ENCODE measurements at places on chromosomes 11 and 22.

GRCh38 chr11:15720460-15720859 is 605.7 kb downstream of the INSC start:
- DNase-seq: no peak

- DNase-seq: no peak
These were observed 3.3 kb upstream of the DGCR8 start for GRCh38 chr22:20076627-20077172.

DNA sequence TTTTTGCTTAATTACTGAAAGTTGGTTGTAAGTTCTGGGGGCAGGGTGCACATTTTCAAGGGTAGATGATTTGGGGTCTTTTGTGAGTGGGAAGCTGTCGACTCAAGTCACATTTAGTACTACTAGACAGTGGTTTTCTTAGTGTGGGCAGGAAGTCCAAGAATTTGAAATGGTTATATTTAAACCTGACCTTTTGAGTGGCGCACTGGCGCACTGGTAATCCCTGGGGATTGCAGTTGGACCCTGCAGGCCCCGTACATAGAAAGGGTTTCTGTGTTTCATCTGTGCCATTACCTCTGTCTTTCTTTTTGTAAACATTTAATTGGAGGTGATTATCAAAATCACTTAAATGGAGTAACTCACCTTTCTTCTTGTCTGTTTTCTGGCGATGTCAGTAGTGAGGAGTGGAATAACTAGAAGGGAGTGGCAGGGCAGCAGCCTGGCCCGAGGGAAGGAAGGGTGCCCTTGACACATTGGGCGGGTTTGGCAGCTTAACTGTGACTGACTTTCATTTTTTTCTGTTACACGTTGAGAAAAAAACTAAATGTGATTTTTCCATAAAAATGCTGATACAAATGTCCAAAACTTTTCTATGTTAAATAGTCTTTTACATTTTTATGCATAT is 101.8 kb upstream of the GAL start:
- DNase-seq: no peak

GRCh38 chr11:120835601-120836228 is 188.2 kb upstream of the TBCEL start:
- no peak for DNase-seq

DNA sequence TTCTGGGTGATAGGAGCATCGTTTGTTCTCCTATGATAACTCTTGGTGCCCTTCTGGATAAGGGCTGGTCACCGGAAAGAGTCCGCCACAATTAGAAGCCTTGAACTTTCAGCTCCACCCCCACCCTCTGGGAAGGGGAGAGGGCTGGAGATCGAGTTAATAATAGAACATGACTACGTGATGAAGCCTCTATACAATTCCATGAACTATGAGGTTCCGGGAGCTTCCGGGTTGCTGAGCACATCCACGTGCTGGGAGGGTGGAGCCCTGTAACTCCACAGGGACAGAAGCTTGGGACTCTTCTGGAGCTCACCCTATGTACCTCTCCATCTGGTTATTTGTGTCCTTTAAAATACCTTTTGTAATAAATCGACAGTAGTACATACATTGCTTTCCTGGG is 40.3 kb downstream of the ARHGAP42 start:
- peak; percentile 33 for DNase-seq

DNA sequence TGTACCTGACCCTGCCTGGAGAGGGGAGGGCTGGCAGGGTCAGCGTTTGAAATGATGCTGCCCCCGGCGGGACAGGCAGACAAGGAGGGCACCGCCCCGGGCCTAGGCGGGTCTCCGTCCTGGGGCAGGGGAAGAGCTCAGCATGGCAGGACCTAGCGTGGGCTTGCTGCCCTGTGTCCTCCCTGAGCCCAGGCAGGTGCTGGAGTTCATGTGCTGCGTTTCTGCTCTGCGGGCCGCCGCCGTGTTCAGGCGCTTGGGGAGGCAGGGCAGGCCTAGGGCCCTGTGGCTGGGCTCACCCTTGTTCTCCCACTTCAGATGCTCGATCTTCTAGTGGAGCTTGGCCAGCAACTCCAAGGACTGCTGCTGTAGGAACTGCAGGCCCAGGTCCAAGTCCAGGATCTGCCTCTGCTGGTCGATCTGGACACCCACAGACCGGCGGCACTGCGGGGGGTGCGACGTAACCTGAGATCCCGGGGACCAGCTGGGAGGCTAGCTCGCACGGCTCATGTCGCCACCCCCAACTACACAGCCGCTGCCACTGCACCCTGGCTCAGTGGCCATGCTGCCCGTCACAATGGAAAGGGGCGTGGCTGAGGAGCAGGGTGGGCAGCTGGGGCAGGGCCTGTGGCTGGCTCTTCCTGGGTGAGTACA is 84.4 kb downstream of the MED15 start:
- DNase-seq: no peak

GRCh38 chr11:109153836-109154235 is 268.2 kb upstream of the C11orf87 start:
- DNase-seq: no peak

DNA sequence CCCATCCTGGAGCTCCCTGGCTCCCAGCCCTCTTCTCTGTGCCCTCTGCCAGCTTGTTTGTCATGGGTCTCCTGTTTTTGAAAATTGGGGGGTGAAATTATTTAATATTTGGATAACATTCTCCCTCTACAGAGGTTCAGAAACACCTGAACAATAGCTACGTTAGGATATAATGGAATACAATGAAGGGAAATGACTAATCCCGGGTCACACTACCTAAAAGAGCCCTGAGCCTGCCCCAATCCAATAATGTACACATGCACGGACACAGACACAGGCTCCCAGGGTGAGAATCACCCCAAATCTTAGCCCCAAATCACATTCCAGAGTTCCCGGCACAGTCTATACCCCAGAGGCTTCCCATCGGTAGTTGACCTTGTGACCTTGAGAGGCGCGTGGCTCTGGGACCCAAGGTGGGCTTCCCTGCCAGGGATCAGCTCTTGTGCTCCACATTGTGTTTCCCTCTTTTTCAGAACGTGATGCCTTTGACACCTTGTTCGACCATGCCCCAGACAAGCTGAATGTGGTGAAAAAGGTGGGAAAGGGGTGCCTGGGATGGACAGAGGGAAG is 135.5 kb downstream of the PARVA start:
- no peak for DNase-seq

DNA sequence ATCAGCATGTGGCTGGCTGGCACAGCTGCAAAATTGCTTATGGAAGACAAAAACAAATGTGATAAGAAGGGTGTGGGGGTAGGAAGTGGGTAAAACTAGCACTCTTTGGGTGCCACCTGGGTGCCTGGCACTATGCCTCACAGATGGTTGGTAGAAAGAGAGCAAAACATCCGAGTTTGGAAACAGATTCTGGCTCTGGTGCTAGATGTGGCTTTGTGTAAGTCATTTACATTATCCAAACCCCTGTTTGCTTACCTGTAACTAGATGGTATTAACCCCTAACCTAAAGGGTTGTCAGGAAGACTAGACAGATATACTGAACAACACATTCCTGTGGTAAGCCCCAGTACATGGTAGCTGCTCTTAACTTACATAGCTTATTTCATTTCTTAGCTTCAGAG is 905.6 kb downstream of the DLG2 start:
- no peak for DNase-seq

DNA sequence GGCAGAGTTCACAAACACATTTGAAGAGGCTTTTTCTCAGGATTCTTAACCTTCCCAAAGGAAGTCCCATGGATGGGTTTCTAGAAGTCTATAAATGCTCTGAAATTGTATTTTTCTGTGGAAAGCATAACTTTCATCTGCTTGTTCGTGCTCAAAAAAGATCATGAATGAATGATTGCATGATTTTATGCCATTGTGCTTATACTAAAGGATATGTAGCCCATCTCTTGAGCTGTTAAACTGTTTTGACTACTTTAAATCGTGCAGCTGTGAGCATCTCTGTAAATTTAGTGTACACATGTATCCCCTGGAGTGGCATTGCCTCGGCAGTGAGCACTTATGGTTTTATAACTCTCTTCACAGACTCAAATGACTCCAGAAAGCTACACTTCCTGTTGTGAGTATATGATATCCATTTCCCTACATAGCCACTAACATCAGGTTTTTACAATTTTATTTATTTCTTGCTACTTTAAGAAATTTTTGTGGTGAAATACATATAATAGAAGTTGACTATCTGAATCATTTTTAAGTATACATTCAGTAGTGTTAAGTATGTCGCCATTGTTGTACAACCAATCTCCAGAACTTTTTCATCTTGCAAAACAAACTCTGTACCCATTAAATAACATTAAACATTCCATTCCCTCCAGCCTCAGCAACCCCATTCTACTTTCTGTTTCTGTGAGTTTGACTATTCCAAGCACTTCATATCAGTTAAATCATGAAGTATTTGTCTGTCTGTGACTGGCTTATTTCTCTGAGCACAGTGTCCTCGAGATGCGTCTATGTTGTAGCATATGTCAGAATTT is 8.0 kb downstream of the NEAT1 start:
- DNase-seq: peak; percentile 53

- no peak for DNase-seq
These were observed 2.1 kb downstream of the IL17RA start for GRCh38 chr22:17086788-17087497.

DNA sequence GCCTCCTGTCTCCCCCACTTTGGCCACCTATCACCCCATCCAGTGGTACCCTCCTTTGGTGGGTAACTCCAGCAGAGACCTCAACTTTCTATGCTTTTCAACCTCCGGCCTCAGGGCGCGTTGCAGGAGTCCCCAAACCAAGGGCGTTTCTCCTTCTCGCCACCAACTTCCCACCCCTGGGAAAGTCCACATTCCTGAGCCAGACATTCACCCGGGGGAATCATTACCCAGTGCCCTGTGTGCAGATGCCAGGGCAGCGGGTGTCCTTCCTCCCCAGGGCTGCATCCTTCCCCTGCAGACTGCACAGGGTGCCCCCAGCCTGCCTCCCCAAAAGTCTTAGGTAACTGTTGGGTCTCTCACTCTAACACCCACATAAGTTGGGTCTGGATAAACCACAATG is 26.4 kb downstream of the MYEOV start:
- peak; percentile 51 for DNase-seq

GRCh38 chr11:33376331-33377310 is 119.4 kb downstream of the HIPK3 start:
- DNase-seq: peak; percentile 33

GRCh38 chr11:47175746-47176327 is 842 bp downstream of the ARFGAP2 start:
- DNase-seq: no peak

GRCh38 chr22:49226096-49226495 is 601.6 kb downstream of the BRD1 start:
- no peak for DNase-seq

DNA sequence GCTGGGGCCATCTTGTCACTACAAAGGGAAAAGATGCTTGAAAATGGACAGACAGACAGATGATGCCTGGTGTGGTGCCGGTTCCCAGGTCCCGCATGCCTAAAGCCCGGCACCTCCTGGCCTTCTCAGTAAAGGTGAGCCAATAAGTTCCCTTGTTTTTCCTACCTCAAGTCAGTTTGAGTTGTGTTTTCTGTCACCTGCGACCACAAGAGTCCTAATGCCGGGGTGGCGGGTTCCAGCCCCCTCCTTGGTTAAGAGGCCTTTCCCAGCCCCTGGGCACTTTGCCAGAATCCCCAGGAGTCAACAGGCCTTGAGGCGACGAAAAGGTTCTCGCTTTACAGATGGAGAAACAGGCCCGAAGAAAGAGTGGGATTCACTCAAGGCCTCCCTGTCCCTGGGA is 9.0 kb downstream of the FGF19 start:
- DNase-seq: no peak

DNA sequence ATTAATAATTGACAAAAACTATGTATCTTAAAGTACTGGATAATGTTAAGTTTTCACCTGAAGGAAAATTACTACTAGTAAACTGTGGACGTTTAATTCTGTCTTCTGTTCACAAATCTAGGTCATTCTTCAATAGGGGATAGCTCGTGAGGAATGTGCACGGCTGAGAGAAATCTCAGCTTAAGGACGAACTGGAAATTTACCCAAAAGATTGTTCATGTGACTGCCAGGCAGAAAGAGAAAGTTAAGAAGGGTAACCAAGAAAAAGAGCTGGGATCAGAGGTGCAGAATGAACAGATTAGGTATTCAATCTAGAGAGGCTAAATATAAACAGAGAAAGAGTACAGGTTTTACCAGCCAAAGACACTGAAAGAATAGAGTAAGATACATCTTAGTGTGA is 245.3 kb downstream of the CASP12 start:
- DNase-seq: no peak

DNA sequence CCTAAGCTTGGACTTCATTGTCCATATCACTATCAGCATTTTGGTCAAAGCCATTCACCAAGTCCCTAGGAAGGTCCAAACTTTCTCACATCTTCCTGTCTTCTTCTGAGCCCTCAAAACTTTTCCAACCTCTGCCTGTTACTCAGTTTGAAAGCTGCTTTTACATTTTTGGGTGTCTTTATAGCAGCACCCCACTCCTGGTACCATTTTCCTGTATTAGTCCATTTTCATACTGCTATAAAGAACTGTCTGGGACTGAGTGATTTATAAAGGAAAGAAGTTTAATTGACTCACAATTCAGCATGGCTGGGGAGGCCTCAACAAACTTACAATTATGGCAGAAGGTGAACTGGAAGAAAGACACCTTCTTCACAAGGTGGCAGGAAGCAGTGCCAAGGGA is 717.0 kb upstream of the CCDC90B start:
- DNase-seq: no peak

DNA sequence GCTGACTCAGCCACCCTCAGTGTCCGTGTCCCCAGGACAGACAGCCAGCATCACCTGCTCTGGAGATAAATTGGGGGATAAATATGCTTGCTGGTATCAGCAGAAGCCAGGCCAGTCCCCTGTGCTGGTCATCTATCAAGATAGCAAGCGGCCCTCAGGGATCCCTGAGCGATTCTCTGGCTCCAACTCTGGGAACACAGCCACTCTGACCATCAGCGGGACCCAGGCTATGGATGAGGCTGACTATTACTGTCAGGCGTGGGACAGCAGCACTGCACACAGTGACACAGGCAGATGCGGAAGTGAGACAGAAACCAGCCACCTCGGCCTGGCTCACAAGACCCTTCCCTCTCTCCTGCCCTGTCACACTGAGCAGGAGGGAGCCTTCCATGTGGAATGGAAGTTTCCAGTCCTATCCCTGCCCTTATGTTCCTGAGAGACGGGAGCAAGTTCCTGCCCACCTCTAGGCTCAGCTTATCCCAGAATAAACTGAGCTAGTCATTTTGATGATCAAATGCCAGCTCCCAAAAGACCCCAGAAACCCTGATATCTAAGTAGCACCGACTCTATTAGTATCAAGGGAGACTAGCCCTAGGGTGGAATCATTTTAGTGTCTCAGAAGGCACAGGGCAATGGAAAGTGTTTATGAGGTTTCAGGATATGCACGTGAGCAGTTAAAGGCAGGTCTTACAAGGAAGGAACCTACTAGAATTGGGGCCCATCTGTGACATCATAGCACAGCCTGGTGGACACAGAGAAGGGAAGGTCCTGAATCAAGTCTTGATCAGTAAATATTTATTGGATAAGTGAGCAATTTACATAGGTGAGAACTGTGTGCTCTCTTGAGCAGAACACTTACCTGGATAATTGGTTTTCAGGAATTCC is 6.3 kb upstream of the IGLL5 start:
- DNase-seq: no peak

Data from fibroblast of skin of scalp (primary cell).